ENCODE measurements at places on chromosomes 1 and 21.
A peak's percentile ranks its signal among the peaks of the same experiment; 100 is the strongest.

- DNase-seq = no peak
Measured at GRCh38 chr1:218660678-218661053, 315.5 kb downstream of the TGFB2 start.

DNA sequence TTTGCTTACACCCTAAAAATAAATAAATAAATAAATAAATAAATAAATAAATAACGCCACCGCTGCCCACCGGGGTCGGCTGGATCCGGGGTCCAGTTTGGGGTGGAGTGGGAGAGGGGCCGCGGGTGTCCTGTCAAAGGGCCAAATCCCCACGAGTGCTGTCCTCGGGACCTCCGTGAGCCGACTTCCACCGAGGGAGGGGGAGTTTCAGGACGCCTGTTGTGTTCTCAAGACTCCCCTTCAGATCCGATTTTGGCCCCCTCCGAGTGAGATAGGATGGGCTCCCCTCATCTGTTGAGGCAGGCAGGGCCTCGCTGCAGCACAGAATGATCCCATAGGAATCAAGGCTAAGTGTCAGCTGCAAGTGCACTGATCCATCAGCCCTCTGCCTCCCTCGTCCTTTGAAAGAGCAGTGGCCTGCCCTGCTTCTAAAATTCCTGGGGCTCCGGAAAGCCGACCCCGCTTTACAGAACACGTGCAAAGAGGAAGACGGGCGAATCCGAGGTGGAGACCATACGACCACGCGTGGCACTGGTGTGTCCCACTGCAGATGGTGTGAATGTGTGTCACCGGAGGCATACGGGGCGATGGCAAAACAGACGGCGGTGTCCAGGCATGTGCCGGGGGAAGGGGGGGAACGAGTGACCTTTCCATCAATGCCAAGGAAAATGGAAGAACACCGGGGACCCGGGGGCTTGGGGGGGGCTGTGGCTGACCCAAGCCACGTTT, 3880.5 kb downstream of the SRGAP2C start:
- DNase-seq = no peak

- no peak for DNase-seq
Measured at GRCh38 chr1:197896301-197896700, 6.1 kb upstream of the C1orf53 start.

DNA sequence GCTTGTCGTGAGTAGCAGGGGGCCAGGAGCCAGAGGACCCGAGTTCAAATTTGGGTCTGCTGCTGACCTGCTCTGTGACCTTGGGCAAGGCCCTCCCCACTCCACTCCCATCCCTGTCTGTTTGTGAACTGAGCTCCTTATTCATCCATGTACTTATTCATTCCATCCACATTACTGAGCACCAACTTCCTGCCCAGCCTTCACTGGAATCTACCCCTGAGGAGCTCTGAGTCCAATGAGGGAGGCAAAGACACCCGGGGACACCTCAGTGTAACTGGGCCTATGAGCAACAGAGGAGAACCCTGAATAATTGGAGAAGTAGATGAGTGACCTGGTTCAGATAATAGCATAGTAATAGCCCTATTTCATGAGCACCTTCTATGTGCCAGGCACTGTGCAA, 8.9 kb downstream of the BSND start:
- DNase-seq = no peak

- DNase-seq = peak; percentile 38
Measured at GRCh38 chr1:201376464-201377374, 761 bp downstream of the TNNT2 start.

DNA sequence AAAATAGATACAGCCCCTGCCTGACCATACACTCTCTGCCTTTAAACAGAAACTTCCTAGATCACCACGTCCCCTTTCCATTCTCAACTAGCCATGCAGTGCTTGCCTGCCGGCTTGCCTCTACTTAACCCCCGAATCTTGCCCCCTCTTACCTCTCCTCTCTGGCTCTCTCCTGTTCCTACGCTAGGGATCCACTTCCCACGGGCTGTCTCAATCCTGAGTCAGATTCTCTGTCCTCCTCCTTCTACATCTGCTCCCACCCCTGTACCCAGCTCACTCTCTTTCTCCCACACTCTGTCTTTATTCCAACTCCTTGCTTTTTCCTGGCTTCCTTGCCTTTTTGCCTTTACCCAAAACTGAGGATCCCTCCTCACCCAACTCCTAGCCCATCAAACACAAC, 29.3 kb downstream of the ATF3 start:
- no peak for DNase-seq

DNA sequence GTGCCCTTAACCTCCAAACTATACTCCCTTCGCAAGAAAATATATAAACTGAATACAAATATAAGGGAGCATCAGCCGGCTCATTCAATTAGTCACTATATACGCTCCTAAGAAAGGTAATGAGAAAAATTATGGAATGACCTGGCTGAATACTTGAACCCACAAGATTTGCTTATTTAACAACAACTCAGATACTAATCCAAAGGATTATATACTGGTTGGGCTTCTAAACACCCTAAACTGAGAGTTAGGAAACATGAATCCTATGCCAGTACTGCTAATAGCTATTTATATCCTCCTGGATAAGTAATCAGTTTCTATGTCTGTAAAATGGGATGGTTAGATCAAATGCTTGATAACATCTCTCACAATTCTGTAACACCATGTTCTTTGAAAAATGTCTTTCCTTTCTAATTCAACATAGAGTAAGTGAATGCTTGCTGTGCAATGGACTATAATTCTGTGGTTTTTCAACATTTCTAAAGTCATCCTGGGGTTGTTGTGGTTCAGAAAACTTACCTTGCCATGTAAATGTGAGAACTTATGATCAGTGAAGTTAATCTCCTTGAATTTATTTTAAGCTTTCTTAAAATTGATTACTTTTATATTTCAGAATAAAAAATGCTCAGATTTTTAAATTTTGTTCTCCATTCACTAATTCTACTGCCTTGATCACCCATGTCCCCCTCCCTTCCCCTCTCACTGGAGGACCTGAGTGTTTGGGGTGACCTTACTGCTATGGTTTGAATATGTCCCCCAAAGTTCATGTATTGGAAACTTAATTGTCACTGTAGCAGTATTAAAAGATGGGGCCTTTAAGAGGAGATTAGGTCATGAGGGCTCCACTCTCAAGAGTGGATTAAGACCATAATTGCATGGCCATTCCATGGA, 14.5 kb downstream of the DUSP10 start:
- no peak for DNase-seq

- no peak for DNase-seq
Measured at GRCh38 chr1:83029050-83029449, 969.9 kb downstream of the TTLL7 start.

DNA sequence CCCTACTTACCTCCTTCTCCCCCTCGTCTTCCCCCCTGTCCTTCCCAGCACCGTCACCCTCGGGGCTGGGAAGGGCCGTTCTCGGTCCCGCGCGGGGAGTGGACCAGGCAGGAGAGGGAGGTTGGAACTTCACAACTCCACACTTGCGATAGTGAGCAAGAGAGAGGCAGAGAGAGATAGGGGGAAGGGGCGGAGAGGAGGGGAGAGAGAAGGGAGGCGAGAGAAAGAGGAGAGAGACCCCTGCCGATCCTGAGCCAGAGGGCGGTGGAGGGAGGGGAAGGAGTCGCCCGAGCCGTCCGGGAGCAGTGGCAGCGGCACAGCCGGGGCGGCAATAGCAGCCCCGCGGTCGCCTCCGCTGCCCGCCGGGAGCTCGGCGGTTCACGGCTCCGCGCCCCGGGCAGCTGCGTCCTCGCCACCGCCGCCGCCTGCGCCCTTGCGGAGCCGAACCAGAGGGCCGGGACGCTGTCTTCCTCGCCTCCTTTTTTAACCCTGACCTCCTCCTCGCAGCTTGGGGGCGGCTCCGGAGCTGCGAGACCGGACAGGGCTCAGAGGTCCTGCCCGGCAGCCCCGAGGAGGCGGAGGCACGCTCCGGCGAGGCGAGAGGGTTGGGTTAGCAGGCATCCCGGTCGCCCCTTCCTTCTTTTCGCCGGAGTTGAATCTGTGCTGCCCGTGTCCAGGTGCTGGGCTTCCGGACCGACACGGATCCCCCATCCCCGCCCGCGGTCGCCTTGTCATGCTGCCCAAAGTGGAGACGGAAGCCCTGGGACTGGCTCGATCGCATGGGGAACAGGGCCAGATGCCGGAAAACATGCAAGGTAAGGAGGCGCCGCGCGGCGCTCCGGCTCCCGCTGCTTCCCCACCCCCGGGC, 11.7 kb downstream of the NR5A2 start:
- DNase-seq = no peak

- no peak for DNase-seq
Measured at GRCh38 chr1:182725259-182726255, 41.2 kb upstream of the RGS8 start.

GRCh38 chr1:230073371-230074035, 6.5 kb downstream of the GALNT2 start:
- no peak for DNase-seq

DNA sequence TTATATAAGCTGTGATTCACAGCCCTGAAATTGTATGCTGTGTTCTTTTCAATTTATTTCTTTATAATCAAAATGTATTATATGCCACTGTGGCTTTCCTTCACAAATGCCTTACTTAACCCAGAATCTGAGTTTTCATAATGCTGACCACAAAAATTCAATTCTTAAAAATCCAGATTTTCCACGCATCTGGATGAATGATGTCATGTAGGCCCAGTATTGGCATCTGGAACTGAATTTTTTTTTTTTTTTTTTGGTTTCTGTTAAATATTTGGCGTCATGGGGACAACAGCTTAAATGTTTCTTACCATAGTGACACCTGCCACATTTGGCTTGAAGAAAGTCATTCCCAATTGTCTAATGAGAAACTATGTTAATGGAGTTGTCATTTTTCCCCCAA, 296.8 kb downstream of the TM2D1 start:
- no peak for DNase-seq

DNA sequence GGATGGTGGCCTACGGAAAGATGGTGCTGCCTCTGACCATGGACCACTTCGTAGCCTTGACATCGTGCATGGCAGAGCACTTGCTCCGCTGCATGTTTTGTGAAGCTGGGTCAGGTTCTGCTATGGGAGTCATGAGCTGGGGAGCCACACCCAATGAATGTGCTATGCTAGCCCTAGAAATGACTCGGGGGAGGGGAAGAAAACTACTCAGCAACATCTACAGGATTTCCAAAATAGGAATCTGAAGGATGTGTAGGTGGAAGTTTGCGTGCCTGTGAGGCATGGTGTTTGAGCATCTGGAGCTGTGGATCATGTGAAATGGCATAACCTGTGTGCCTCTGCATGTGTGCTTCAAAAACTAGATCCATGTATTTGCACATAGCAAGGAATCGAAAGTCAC, 247.3 kb downstream of the CACNA1E start:
- DNase-seq = no peak

- no peak for DNase-seq
Measured at GRCh38 chr1:77060000-77060399, 159.2 kb downstream of the PIGK start.

GRCh38 chr1:173205146-173206051, 1.7 kb downstream of the TNFSF4 start:
- DNase-seq = no peak

DNA sequence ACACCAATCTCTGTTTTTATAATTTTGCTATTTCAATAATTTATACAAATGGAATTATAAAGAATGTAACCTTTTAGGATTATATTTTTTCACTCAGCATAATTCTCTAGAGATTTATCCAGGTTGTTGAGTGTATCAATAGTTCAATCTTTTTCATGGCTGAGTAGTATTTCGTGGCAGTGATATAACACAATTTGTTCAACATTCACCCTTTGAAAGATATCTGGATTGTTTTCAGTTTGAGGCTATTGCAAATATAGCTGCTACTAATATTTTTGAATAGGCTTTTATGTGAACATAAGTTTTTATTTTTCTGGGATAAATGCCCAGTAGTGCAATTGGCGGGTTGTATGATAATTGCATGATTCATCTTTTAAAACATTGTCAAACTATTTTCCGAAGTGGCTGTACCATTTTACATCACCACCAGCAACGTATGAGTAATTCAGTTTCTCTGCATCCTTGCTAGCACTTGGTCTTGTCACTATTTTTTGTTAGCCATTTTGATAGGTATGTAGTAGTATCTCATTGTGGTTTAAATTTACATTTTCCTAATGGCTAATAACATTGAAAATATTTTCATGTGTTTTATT, 55.6 kb upstream of the ABCD3 start:
- no peak for DNase-seq

DNA sequence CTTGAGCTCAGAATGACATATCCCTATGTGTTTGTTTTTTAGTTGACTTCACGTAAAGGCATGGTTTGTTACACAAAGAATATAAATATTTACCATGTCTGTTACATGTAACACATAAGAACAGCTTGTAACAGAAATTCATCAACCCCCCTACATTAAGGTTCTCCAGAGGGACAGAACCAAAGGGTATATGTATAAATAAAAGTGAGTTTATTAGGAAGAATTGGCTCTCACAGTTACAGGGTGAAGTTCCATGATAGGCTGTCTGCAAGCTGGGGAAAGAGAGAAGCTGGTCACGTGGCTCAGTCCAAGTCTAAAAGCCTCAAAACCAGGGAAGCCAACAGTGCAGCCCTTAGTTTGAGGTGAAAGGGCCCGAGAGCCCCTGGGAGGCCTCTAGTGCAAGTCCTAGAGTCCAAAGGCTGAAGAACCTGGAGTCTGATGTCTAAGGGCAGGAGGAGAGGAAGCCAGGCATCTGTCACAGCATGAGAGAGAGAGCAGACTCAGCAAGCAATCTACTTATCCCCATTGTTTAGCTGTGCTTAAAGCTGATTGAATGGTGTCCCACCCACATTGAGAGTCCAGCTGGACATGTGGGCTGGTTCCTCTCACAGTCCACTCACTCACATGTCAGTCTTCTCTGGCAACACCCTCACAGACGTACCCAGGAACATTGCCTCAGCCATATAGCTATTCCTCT, 15.8 kb downstream of the THRAP3 start:
- DNase-seq = no peak

DNA sequence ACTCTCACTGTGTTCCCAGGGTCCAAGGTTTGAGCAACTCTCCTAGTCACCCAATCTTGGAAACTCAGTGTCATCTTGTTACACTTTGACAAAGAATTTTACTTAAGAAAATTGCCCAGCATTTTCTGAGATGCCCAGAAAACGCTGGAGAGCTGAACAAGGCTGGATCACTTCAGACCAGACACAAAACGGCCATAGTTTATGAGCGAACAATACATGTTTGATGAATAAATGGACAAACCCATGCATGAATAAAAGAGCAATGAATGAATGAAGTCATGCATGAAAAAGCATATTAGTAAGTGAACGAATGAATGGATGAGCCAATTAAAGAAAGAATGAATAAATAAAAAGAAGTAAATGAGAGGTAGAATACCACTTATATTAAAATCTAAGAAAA, 103.8 kb downstream of the MATN1 start:
- DNase-seq = no peak

GRCh38 chr21:21860888-21861287, 862.7 kb downstream of the NCAM2 start:
- DNase-seq = no peak

- DNase-seq = no peak
Measured at GRCh38 chr1:206486995-206487788, 16.9 kb downstream of the IKBKE start.

All from BE2C (cell line).